NCI-H1092 (cell line): ENCODE measurements at places on chromosomes 3 and 15.

- DNase-seq, result no peak
Measured at GRCh38 chr3:37852771-37853170, 8.9 kb upstream of the CTDSPL start.

GRCh38 chr3:106229495-106230278 lies 360.9 kb upstream of the CBLB start:
- DNase-seq, result no peak

DNA sequence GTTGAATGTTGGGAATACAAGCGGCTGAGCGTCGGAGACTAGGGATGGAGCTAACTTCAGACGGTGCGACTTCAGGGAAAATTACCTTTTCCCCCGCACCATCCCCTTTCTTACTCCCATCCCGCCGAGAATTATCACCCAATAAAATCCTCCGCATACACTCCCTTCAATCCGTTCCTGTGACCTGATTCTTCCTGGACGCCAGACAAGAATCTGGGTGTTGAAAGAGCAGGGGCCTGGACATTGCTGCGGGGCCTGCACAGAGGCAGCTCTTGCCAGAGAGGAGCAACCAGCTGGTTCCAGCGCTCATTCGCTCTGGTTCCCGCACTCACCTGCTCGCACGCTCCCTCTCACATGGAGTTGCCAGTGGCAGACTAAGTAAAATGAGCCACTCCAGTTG lies 241.9 kb downstream of the ALCAM start:
- no peak for DNase-seq

DNA sequence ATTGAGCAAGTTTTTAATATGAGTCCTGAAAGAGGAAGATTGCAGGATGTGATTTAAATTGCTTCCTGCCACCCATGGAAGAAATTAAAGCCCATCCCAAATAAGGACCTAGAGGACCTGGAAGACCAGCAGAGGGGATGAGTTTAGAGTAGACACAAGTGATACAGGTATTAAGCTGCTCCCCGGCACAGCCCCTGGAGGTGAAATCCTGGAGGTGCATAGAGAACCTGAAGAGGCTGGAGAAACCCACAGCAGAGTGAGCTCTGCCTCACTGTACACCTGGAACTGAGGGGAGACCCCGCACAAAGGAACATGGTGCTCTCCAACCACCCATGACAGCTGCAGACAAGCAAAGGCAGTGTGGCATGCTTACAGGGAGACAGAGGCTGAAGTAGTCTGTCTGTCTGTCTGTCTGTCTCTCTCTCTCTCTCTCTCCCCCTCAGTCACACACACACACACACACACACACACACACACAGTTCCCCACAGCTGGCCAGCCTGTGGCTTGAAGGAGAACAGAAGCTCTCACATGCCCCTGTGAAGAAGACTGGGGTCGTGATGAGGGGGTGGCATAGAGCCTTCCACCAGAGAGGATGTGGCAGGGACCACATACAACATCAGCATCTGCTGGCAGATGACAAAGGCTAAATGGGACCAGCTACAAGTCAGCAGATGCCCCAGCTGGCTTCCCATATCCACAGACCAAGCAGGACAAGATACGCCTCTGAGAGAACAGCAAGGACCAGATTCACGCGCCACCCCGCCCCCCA lies 38.1 kb downstream of the FSIP1 start:
- no peak for DNase-seq

- DNase-seq, result no peak
Measured at GRCh38 chr15:22949074-22949547, 31.1 kb downstream of the CYFIP1 start.

DNA sequence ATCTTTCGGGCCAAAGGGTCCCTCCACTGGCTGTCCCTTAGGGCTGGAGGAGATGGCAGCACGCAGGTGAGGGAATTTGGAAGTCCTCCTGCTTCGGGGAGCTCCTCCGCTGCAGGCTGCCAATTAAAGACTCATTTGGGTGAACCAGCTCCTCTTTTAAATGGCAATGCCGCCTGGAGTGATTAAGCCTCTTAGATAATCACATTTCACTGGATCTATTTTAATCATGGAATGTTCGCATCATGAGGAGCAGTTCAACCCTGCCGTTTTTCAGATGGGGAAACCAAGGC lies 117.9 kb downstream of the LIPC start:
- no peak for DNase-seq

DNA sequence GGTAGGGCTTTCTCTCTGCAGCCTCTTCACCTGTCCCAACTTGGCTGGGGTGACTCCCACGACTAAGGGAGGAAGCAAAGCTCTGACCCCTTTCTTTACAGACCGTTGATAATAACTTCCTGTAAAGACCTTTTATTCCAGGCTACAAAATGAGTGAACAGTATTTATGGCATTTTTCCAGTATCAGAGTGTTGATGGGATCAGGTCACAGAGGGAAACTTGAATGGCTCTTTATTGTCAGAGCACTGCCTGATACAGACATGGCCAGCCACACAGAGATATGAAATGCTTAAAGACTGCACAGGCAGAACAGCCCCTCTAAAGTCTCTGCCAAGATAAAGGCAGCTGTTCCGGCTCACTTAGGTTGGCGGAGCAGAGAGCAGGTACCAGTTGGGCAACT lies 1033.9 kb upstream of the NR2F2 start:
- DNase-seq, result no peak

GRCh38 chr3:19775765-19776164 lies 158.3 kb downstream of the EFHB start:
- no peak for DNase-seq

DNA sequence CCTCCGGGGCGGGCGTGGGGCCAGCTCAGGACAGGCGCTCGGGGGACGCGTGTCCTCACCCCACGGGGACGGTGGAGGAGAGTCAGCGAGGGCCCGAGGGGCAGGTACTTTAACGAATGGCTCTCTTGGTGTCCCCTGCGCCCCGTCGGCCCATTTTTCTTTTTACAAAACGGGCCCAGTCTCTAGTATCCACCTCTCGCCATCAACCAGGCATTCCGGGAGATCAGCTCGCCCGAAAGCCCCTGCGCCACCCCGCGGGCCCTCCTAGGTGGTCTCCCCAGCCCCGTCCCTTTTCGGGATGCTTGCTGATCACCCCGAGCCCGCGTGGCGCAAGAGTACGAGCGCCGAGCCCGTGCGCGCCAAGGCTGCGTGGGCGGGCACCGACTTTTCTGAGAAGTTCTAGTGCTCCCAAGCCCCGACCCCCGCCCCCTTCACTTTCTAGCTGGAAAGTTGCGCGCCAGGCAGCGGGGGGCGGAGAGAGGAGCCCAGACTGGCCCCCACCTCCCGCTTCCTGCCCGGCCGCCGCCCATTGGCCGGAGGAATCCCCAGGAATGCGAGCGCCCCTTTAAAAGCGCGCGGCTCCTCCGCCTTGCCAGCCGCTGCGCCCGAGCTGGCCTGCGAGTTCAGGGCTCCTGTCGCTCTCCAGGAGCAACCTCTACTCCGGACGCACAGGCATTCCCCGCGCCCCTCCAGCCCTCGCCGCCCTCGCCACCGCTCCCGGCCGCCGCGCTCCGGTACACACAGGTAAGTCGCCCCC lies at the start of gene THBS1:
Gene THBS1, plus strand, starts transcription at position 595 of the 757 bp plus-strand sequence. CDS start 779 bp downstream, outside the sequence.
- no peak for DNase-seq

DNA sequence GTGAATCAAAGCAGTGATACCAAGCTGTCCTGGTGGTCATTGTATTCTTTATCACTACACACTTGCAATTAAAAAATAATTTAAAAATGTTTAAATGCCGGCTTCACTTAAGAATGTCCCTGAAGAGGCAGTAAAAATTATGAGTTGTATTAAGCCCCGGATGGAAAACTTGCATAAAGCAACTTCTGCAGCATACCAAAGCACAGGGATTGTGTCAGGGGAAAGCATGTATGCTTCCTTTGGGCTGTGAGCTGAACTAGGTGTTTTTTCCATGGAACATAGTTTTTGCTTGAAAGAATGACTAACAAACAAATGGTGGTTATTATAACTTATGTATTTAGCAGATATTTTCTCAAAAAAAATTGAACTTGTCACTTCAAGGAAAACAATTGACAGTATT lies 143.1 kb downstream of the ARNT2 start:
- no peak for DNase-seq

DNA sequence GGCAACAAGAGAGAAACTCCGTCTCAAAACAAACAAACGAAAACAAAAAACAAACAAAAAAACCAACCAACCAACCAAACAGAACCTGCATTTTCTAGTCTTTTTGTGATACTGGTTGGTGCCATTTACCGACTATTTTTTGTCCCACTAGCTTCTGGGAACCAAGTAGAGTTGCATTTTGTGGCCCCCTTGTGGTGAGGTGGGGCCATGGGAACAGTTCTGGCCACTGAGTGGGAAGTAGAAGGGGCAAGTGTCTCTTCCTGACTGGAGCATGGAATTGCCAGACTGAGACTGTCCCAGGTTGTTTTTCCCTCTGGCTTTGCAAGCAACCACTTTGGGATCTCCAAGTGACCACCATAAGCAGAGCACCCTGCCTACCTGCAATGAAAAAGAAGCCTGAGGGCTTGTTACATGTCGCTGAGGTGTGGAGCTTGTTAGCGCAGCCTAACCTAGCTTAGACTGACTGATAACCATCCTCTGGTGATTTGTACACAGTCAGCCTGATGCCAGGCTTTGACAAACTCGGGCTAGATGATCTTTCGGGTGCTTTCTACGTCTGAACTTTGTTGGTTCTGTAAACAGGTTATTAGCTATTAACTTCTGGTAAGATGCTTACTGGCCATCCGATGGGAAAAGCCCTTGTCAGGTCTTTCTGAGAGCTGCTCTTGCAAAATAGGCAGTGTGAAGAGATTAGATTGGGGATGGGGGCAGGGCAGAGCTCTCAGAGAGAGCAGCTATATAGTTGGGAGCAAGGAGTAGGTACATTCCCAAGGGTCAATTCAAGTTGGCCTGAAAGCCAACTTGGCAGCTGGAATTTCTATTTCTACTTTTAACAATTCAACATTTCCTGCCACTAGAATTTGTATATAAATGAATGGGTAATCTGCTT lies 172.2 kb downstream of the SSR3 start:
- no peak for DNase-seq

- no peak for DNase-seq
Measured at GRCh38 chr3:129409541-129409940, 18.9 kb downstream of the EFCAB12 start.

- no peak for DNase-seq
Measured at GRCh38 chr3:189236352-189236751, 64.6 kb downstream of the TPRG1 start.

GRCh38 chr3:15256861-15257341 lies 50.9 kb downstream of the CAPN7 start:
- no peak for DNase-seq

DNA sequence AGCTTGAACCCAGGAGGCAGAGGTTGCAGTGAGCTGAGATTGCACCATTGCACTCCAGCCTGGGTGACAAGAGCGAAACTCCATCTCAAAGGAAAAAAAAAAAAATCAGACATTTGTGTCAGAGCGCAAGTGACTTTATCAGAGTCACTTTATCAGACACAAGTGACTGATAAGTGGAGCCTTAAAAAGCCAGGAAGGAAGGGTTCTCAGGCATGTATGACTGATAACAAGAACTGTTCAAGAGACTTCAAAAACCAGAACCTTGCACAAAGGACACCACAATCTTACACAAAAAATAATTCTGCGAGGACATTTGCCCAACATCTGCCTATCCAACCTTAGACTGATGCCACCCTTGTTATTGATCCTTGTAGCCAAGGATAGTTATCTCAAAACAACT lies 13.3 kb upstream of the CFAP44 start:
- DNase-seq, result no peak
